ENCODE measurements at places on chromosomes 12 and 14.

- no peak for DNase-seq
Observed at GRCh38 chr12:3869865-3870264, 3.3 kb downstream of the PARP11 start.

DNA sequence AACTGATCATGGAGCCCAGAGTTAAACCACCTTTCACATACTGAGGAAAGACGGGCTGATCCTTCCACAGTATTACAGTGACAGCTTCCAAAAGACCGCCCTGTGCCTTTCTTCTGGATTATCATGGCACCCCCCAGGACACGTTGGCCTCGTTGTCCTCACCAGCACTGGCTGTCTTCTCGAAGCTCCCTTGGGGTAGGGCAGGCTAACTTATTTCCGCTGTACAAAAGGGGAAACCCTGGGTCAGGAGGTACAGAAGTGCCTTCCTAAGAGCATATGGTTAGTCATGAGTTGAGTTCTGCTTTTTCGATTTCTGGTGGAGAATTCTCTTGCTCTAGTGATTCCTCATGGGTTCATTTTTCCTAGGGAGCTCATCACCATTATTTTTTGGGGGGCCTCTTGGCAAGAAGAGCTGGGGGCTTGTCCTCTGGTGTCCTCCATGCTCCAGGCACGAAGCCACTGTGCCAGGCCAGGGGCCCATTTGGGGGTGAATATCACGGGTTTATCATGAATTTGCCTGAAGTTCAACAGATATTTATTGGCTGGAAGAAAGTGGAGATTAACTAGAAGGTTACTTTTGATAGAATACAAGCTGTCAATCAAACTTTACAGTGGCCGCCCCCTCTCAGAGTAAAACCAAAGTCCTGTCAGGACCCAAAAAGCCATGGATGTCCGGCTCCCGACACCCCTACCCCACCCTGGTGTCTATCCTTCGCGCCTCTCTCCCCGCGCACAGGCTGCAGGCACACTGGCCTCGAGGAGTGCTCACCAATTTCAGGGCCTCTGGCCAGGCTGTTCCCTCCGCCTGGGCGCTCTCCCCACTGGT, 8.8 kb upstream of the TRAF3 start:
- no peak for DNase-seq

- no peak for DNase-seq
Observed at GRCh38 chr12:98594050-98594835, 757 bp downstream of the SLC25A3 start.

- no peak for DNase-seq
Observed at GRCh38 chr14:34035934-34036250, 85.0 kb upstream of the EGLN3 start.

DNA sequence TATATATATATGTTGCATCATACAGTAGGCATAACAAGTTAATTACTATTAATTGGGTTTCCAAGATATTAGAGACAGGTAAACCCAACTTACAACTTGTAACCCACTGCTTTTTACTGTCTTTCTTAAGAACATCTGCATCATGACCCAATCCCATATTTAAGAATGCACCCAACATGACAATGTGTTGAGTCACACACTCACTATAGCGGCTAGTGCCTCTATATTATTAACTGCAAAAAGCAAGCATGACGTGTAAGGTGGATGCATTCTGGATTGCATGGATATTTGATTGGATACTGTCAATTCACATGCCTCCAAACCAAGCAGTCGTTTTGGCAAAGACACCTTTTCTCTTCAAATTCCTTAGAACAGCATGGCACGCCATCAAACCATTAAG, 68.2 kb downstream of the KSR2 start:
- DNase-seq, result no peak

DNA sequence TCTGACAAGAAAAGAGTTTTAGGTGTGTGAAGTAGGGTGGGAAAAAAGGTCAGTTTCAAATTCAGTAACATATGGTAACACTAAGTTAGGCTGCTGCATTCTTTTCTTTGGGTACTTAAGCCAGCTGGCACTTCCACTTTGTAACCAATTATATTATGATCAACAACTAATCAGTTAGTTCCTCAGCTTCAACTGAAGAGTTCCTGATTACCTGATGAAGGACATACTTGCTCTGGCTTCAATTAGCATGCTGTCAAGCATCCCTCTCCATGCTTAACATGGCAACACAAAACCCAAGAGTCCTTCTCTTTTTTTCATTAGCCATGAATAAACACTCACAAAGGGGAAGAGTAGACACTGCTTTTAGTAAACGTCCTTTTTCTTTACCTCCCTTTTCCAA, 6.8 kb upstream of the KANSL2 start:
- DNase-seq, result peak; percentile 84

GRCh38 chr14:98182393-98183055, 1089.5 kb downstream of the BCL11B start:
- no peak for DNase-seq

DNA sequence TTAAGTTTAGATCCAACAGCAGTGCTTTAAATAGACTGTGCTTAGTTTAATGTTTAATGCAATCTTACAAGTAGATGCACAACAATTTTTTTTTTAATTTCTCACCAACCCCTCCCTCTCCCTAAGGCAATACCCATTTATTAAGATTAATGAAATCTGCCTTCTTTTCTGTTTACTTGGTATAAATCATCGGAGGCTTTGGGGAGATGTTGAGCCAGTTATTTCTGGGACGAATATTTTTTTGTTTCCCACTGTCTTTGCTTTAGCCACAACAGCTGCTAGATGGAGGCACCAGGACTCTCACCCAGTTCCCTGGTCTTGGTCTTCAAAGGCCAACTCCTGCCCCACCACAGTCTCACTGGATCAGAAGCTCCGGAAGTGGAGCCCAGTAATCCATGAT, 113.4 kb downstream of the PLXNC1 start:
- no peak for DNase-seq

- DNase-seq, result no peak
Observed at GRCh38 chr14:51960866-51961265, 28.5 kb upstream of the RTRAF start.

DNA sequence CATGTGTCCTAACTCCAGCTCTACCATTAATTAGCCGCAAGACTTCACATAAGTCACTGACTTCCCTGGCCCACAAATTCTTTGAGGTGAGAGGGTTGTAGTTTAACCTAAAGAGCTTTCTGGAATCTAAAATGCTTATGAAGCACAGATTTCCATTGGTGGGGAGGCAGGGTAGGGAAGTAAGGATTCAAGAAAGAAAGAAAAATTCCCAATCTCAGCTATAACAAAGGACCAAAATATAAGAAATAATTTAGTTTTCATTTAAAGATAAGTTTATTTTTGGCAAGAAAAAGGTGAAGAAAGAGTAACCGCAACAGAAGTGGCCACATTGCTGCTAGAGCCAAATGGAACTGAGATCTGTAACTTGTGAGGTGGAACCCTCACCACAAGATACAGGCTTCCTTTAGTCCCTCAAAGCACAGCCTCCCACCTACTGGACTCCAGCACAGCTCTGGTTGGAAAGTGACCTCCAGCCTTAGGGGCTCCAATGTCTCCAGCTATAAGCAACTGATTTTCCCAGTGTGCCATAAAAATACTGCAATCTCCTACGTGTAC, 23.6 kb downstream of the DAD1 start:
- no peak for DNase-seq

- no peak for DNase-seq
Observed at GRCh38 chr14:24379907-24380730, 12.1 kb downstream of the NFATC4 start.

DNA sequence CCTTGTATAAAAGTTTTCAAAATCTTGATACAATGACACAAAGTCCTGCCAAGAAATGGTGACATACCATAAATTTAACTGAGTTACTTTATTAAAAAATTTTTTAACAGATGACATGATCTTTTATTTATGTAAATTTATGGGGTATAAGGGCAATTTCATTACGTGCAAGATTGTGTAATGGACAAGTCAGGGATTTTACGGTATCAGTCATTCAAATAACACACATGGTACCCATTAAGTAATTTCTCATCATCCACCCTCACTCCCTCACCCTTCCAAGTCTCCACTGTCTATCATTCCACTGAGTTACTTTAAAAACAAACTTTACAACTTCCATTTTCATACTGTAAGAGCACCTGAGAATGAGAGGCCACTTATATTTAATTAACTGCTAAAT, 37.4 kb downstream of the SPTLC2 start:
- no peak for DNase-seq

GRCh38 chr14:23829736-23830471, 123.7 kb upstream of the DHRS4 start:
- DNase-seq, result no peak

DNA sequence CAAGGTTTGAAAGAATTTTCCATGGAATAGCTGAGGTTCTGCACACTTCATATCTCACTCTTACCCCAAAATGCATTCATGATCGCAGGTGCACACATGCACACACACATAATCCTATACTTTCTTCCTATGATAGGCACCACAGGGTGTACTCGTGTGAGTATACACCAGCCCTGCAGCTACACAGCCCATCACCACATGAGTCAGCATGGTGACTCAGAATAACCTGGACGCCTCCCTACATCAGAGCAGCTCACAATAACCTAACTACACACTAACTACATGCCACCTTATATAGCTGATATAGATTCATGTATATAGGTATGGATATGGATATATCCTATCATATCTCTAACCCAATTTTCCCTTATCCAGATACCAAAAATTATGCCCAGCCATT, 850.2 kb upstream of the TMEM132C start:
- DNase-seq, result no peak

DNA sequence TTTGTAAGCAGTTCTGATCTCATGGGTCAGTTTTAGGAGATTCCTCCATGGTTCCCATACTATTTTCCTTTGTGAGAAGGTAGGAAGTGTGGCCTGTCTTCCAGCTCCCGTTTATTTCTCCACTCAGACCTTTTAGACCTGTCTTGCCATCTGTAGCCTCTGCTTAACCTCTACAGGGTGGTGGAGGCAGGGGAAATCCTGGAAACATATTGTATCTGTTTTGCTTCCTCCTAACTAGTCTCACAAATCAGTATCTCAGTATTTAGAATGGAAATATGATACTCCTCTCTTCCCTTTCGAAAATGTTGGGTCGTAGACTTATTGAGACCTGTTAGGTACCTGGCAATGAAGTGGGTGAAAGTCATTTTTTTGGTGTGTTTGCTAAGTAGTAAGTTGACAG, 399.4 kb upstream of the RGS6 start:
- no peak for DNase-seq

DNA sequence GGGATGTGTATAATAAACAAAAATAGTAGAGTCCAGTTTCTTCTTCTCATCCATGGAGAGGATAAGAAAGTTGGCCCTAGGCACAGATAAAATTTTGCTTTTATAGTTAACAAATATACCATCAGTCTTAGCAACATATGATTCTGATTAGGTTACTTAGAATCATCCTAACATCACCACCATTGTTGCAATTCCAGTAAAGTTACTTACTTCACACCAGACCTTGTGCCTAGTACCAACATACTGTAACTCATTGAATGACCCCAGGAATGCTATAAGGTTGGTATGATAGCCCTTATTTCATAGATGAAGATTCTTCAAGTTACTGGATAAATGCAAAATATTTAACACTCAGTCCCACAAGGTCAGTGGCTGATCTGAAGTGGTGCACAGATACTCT, 183.8 kb upstream of the ATP2B1 start:
- no peak for DNase-seq

DNA sequence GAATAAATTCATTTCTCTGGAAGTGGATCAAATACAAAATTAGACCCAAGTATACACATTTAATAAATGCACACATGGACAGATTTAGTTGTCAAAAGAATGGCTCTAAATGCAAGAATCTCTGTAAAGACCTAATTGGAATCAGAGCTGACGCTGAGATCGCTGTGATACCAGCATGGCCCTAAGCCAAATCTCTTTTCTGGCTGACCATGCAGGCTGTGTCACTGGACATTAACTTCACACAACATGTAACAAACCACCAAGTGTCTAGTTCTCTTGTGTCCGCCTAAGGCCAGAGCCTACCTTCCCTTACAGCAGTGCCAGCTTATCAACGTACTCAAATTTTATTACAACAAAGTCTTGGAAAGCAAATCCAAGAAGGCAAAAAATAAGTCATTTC, 127.5 kb downstream of the MED13L start:
- DNase-seq, result no peak

DNA sequence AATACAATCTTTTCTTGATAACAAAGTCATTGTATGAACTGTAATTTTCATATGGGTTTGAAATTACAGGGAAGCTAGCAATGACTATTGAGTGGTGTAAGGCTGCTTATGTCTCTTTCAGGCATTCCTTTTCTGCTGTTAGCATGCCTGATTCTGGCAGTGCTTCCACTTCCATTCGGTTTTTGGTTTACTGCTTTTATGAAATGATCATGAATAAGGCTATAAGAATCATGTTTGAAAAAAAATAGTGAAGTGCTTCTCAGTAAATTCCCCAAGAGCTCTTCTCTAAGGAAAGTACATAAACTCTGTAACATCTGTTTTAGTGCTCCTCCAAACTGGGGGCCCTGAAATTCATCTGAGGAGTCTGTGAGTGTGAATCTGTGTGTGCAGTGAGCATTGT, 434.0 kb upstream of the RGS6 start:
- peak; percentile 38 for DNase-seq

DNA sequence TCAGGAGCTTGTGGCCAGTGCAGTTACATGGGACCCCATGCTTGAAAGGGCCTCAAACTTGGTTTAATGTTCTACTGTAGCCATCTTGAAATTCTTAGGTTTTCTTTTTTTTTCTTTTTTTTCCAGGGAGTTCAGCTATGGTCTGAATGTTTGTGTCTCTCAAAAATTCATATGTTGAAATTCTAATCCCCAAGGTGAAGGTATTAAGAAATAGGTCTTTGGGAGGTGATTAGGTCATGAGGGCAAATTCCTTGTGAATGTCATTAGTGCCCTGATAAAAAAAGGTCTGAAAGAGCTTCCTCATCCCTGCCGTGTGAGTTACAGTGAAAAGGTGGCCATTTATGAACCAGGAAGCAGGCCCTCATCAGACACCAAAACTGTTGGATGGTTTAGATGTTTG, 324.1 kb downstream of the C12orf75 start:
- DNase-seq, result no peak

DNA sequence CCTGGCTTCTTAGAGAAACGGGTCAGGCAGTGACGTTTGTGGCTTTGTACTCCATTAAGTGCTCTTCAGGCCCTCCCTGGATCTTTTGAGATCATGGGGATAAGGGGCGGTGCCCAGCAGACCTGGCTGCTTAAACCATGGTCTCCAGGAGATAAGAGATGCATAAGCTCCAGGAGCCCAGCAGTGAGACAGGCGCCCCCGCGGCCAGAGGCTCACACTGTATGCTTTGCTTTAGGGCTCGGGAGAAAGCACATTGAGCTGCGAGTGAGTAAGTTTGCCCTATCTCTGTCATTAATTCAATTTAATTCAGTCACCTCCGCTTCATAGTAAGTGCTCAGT, 359.5 kb downstream of the CACNA1C start:
- no peak for DNase-seq

DNA sequence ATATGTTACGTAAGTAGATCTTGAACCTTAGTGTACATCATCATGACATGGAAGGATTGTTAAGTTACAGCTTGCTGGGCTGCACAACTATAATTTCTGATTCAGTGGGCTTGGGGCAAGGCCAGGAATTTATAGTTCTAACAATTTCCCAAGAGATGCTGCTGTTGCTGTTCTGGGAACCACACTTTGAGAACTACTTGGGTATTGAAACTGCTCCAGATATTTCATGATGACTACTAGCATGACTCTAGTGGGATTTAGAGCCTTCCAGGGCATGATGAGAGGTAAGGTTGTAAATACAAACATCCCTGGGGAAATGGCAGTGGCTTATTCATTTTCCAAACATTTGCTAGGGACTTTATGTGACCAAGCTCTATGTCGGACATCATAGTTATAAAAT, 904.8 kb upstream of the SEL1L start:
- no peak for DNase-seq

GRCh38 chr14:65301862-65302539, 110.5 kb upstream of the FUT8 start:
- DNase-seq, result no peak

GRCh38 chr14:74488786-74489397, 4.2 kb downstream of the NPC2 start:
- no peak for DNase-seq
